ENCODE measurements at places on chromosomes 6 and 20.

- no peak for DNase-seq
These were observed 100.3 kb downstream of the TMEM242 start for GRCh38 chr6:157223021-157223430.

DNA sequence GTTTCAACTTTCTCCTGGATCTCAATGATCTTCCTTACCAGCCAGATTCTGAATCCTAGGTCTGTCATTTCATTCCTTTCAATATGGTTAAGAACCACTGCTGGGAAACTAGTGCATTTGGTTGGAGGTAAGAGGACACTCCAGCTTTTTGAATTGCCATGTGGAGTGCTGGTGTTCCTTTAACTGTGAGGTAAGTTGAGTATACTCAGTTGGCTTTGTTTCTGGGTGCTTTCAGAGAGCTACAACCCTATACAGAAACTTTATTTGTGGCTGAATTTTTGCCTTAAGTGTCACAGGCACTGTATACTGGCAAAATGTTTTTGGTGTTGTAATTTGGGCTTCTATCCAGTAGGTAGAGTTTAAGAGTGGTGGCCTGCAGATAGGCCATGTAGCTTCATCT, 175.8 kb downstream of the TBC1D32 start:
- DNase-seq, result no peak

- no peak for DNase-seq
These were observed 121.6 kb downstream of the ADGRB3 start for GRCh38 chr6:68756454-68757375.

- DNase-seq, result no peak
These were observed 25.3 kb upstream of the HACE1 start for GRCh38 chr6:104884867-104885517.

- DNase-seq, result no peak
These were observed 246.7 kb downstream of the FOXC1 start for GRCh38 chr6:1856381-1856780.

DNA sequence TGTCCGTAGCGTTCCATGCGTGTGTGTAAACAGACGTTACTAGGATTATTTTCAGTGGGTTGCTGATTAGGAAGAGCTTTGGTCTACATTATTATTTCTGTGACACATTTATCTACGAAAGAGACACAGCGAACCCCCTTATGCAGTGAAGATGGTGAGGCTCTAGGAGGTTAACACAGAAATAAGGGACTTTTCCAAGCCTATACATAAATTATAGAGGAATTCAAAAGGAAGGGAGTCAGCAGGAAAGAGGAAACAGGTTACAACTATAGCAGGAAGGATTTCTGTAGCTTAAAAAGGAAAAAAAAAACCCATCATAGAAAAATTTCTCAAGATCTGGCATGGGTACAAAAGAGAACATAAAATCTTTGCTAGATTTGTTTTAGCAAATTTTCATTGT, 12.9 kb upstream of the RPS6KA2 start:
- no peak for DNase-seq

GRCh38 chr20:63657260-63657936, 714 bp upstream of the RTEL1 start:
- no peak for DNase-seq

- no peak for DNase-seq
These were observed 199.0 kb downstream of the SOD2 start for GRCh38 chr6:159493898-159494585.

GRCh38 chr6:109117346-109118035, 22.2 kb downstream of the CEP57L1 start:
- no peak for DNase-seq

GRCh38 chr6:141321493-141322347, 811.0 kb upstream of the GJE1 start:
- DNase-seq, result no peak

DNA sequence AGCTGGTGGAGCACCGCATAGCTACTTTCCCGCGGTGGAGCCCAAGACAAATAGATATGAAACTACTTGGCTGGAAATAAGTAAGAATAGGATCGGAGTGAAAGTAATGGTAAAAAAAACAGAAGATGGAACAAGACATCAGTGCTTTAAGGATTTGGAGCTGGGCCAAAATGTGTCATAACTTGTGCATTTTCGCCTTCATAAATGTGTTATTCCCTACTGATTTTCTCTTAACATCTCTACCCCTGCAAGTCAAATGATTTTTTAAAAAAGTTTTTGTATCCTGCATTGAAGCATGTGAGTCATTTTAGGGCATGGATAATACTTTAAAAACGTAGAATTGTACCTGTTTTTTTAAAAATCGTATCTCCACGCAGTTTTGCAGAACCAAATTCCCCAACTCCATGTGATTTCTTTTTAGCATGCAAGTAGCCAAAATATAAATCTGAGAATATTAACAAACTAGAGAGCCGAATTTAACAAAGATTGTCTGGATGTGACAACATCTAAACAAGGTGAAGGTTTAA, 882 bp upstream of the FAM184A start:
- DNase-seq, result no peak

DNA sequence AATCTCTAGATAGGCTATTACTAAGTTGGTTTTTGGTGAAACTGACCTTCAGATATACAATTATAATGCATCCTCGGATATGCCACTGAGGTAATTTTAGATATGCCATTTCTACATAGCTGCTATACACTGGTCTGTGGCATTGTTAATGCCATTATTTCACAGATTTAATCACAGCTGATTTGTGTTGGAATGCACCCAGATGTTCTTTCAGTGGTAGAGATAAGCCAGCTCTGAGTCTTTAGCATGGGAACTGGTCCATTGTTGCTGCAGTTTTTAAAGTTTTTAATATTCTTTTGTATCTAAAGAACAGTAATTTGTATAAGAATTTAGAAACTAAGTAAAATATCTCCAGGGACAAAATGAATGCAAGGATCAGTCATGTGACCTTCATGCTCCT, 6.8 kb downstream of the TMX4 start:
- no peak for DNase-seq

- DNase-seq, result no peak
These were observed 16.9 kb upstream of the SNAI1 start for GRCh38 chr20:49965781-49966305.

GRCh38 chr20:23368316-23369071, 6.5 kb downstream of the GZF1 start:
- DNase-seq, result no peak

DNA sequence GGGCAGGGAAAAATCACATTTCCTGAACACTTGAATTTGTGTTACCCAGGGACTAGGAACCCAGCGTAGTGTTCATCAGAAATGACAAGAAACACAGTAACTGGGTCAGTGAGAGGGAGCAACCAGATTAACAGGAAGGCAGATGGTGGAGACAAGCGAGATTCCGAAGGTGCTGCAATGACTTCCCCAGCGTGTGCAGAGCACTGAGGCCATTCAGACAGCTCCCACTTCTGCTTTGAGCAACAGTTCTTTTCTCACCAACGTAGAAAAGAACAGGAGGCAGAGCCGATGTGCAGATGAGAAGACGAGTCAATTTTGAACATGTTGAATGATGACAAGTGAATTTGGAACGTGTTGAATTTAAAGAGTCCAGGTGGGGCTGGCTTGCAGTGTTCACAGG, 63.1 kb upstream of the IFNGR1 start:
- DNase-seq, result no peak

- no peak for DNase-seq
These were observed 5.1 kb upstream of the MRS2 start for GRCh38 chr6:24397631-24398030.

DNA sequence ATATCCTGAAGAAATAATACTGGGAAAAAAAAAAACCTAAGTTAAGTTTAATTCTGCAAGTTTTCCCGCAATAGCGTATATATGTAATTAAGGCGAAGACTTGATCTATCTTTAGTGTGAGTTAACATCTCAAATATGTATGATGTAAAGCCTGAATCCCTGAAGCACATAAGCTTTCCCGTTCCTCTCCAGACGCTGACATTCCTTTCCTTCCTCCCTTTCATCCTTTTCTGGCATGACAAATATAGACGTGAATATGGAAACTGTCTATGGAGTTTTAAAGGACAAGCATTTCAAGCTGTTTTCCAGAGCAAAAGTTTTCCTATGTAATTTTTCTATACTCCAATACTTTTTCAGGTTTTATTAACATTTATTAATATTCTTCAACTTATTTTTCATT, 637.0 kb downstream of the COL12A1 start:
- no peak for DNase-seq

- no peak for DNase-seq
These were observed 163.7 kb downstream of the DTNBP1 start for GRCh38 chr6:15499125-15499524.

- no peak for DNase-seq
These were observed 200.9 kb downstream of the EDN1 start for GRCh38 chr6:12490904-12491571.

- no peak for DNase-seq
These were observed 242.0 kb downstream of the ARID1B start for GRCh38 chr6:157019115-157019641.

DNA sequence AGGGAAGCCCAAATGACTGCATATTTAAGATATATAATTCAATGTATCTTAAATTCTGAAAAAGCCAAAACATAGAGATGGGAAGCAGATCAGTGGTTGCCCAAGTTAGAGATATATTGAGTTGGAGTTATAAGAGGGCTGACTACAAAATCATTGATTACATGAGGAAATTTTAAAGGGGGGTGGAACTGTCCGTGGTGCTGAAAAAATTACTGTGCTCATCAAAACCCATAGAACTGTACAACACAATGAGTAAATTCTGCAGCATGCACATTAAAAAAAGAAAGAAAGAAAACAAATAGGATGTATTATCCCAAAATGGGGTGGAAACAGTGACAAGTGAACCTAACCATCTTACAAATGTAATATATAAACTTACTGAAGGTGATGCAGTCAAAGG, 100.9 kb downstream of the FUT9 start:
- DNase-seq, result no peak

DNA sequence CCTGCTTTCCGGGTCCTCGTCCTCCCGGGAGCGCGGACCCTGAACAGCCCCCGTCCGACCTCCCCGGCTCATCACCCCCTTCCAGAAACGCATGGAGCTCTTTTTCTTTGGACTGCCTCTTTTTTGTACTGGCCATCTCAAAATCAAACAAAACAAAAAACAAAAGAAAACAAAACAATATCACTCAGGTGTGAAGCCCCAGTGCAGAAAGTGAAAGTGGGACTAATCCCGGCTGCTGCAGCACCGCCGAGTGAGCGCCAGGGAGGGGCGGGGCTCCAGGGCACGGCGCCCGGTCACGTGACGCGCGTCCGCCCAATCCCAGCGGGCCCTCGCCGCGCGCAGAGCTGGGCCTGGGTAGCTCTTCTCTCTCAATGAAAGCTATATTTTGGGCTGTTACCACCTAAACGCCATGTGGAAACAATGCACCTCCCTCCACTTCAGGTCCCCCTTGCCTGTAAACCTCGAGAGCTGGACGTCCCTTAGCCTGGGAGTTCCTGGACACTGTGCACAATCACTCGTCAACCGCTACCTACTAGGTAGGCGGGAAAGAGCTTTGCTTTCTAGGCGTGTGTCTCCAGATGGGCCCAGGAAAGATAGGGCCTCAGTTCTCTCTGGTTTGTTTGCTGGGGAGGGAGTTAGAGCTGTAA, 93.7 kb upstream of the PRDM1 start:
- no peak for DNase-seq

DNA sequence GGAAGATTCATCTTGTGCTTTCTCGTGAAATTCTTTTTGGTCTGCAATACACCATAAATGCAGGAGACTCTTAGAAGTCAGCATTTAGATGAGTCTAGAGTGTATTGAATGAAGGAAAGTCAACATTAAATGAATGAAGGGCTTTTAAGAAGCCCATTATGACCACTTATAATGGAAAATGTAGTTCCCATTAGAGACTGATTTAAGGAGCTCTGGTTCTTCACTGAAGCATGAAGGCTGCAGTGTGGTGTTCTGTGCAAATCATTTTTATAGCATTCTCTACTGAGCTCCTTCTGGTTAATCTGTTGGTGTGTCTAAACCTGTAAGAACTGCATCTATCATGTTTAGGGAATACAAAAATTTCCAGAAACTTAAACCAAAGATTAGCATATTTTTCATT, 19.7 kb downstream of the NCOA7 start:
- DNase-seq, result no peak

- DNase-seq, result no peak
These were observed 34.3 kb downstream of the CEP250 start for GRCh38 chr20:35489717-35490116.

GRCh38 chr6:149405823-149406765, 6.0 kb downstream of the SUMO4 start:
- DNase-seq, result no peak

DNA sequence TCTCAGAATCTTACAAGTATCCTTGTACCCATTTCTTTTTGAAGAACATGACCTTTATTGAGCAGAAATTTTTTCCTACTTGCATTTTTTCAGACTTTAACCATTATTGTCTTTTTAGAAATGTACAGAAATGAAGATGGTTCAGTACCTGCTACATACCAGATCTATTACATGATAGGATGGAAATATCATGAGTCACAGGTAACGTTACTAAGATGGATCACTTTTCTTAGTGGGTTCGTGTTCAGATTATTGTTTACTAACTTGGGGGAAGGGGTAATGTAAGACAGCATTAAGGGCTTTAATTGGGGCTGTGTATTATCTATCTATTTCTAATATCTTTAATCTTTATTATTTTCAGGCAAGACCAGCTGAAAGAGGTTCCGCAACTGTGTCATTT, 31.9 kb downstream of the NDUFAF5 start:
- DNase-seq, result no peak

DNA sequence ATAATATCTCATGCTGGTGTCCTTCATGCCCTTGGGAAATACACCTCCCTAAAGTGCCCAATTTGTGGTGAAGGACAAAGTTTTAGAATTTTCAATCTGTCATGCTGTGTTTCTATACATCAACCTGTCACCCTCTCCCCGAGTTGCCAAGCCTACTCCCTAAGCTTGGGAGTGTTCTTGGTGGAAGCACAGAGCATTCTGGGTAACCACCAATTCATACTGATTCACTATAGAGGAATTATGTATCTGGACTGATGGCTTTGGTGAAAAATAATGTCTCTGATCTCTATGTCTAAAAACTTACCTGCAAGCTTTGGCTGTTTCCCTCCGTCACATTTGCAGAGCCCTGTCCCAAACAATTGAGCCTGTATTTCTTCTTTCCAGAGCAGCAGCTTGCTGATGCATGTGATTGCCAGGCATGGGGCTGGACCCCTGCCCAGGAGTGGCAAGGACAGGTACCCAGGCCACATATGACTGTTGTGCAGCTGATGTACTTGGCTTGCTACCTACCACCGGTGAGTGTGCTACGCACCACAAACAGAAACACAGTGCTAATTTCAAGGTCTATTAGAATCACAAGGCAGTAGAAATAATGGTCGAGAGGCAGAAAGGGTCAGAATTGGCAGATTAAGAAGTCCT, 202.8 kb upstream of the CITED2 start:
- no peak for DNase-seq

GRCh38 chr6:85062884-85063283, 298.5 kb upstream of the TBX18 start:
- DNase-seq, result no peak

- no peak for DNase-seq
These were observed 7.9 kb downstream of the NKX2-2 start for GRCh38 chr20:21505810-21506530.

- no peak for DNase-seq
These were observed 25.8 kb upstream of the TPBG start for GRCh38 chr6:82337688-82338257.

GRCh38 chr6:86537292-86537861, 400.0 kb upstream of the HTR1E start:
- no peak for DNase-seq
